Endothelial cell of umbilical vein (primary cell): ENCODE measurements at places on chromosomes 13 and 19. TPM values are rescaled to one million over a fixed set of nuclear protein-coding genes. Genes with fewer than 3 reads are reported as not detected.

BRME1 gene
- 0.69 and 0.86 TPM in 2 replicates for polyA plus RNA-seq

C1QTNF9 gene
- polyA plus RNA-seq, result not detected in 2 replicates

- DNase-seq, result no peak
Measured at GRCh38 chr19:53910170-53910518, 1.1 kb downstream of the CACNG7 start.

- DNase-seq, result no peak
Measured at GRCh38 chr19:7554990-7555864, 19.7 kb downstream of the PNPLA6 start.

SIN3B gene
- 42.8 and 46.2 TPM in 2 replicates for polyA plus RNA-seq

GRCh38 chr19:40512473-40513344 lies 45.9 kb downstream of the SPTBN4 start:
- DNase-seq, result no peak

DNA sequence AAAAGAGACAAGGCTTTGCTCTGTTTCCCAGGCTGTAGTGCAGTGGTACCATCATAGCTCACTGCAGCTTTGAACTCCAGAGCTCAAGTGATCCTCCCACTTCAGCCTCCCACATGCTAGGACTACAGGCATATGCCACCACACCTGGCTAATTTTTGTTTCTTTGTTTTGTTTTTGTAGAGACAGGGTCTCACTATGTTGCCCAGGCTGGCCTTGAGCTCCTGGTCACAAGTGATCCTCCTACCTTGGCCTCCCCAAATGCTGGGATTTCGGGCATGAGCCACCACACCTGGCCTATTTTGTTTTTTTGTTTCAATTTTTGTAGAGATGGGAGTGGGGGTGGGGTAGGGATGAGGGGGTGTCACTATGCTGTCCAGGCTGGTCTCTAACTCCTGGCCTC lies 6.9 kb downstream of the WDR87 start:
- no peak for DNase-seq

- peak; percentile 37 for DNase-seq
Measured at GRCh38 chr19:51689751-51690453, 3.2 kb upstream of the SPACA6 start.

SPRED3 gene
- 5.7 and 7.0 TPM in 2 replicates for polyA plus RNA-seq
